ENCODE measurements at places on chromosomes 6 and 20.

DNA sequence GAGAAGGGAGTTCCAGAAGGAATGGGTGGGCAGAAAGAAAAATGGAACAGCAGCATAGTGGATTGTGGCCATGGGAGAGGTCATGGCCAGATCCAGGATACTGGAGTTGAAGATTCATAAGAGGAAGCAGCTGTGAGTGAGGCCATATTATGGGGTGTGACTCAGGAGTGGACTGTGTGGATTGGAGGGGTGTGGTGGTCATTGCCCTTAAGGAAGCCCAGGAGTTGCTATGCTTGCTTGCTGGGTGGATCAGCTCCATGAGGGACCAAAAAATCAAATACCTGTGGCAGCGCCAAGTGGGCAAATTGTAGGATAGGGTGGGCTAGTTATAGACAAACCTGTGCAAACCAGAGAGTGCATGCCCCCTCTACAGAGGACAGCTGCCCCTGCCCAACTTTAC, 18.3 kb downstream of the LRRC1 start:
- no peak for DNase-seq

DNA sequence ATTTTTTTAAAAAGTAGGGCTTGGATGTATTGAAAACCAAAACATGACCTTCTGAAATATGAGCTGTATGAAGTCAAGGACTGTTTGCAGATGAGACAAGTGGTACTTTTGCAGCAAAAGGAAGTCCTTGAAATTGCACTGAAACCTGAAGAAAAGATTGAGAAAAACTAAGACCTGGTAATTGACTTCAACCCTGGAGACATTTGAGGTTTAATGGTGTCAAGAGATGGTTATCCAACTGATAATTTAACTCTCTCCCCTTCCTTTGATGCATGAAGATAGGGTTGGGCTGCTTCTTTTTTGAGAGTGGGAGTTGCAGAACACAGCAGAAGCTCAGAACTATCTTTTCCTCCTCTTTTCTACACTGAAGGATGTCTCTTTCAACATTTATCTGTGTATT, 180.9 kb upstream of the DTNBP1 start:
- DNase-seq: no peak

GRCh38 chr6:139736325-139736906, 362.0 kb upstream of the CITED2 start:
- DNase-seq: peak; percentile 52

DNA sequence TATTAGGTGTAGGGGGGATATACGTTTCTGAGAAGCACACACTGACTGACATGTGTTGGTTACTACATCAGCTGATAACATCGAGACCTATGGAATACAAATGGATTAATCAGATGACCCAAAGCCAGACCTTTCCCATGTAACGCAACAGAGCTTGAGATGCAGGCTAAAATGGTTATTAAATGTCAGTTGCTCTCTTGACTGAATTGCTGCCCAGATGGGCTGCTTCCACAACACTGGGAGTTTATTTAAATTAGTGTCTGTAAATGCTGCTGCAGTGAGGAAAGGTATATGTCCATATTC, 298.8 kb downstream of the PHACTR1 start:
- no peak for DNase-seq

GRCh38 chr20:46757754-46758678, 48.6 kb downstream of the SLC2A10 start:
- no peak for DNase-seq

DNA sequence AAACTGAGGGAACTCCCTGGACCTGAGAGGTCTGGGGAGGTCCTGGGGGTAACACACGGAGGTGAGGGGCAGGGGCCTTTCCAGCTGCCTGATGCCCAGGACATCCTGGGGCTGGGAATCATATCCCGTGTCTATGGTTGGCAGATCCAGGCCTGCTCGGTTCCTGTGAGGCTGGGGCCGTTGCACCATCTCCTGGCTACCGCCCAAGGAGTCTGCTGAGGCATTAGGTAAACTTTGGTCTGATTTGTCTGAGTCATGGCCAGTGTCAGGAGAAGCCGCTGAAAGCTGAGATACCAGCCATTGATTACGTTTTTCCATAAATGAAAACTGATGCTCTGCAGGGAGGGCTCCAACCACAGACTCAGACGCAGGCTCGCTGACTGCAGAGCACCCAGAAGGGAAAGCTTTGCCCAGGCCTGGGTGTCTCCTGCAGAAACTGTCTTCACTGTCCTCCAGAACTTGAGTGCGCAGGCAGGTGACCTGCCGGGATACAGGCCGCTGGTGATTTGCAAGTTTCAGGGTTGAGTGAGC, 14.2 kb downstream of the TRAF3IP2 start:
- no peak for DNase-seq

GRCh38 chr6:110063594-110064263, 85.6 kb downstream of the GPR6 start:
- DNase-seq: no peak

GRCh38 chr20:18645851-18646250, 58.0 kb downstream of the DTD1 start:
- no peak for DNase-seq

Data from SIG-M5 (cell line).